Endodermal cell (in vitro differentiated cells): ENCODE measurements at places on chromosomes 2 and 18.

DNA sequence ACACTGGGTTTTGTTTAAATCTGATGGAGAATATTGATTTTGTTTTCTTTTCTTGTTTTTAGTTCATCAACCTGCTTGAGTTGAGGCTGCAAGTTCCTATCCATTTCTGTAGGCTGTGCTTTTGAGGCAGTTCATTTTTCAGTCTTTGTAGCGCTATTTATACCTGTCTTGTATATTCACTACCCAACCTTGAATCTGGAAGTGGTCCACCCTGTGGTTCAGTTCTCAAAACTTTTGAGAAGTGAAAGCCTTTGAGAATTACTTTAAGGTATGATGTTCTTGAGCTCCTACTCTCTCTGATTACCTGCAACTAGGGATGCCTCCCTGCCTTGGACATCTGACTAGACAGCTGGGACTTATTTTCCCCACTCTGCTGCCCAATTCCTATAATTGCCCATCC lies 53.5 kb upstream of the KCNE4 start:
- DNase-seq = no peak

DNA sequence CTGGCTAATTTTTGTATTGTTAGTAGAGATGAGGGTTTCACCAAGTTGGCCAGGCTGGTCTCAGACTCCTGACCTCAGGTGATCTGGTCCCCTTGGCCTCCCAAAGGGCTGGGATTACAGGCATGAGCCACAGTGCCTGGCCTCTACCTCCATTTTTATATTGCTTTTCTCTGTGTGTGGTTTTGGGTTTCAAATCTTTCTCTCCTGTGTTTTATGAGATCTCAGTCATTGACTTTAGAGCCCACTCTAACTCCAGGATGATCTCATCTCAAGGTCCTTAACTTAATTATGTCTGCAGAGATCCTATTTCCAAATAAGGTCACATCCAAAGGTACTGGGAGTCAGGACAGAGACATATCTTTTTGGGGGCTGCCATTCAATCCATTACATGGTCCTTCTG lies 24.7 kb downstream of the ARL4C start:
- no peak for DNase-seq

DNA sequence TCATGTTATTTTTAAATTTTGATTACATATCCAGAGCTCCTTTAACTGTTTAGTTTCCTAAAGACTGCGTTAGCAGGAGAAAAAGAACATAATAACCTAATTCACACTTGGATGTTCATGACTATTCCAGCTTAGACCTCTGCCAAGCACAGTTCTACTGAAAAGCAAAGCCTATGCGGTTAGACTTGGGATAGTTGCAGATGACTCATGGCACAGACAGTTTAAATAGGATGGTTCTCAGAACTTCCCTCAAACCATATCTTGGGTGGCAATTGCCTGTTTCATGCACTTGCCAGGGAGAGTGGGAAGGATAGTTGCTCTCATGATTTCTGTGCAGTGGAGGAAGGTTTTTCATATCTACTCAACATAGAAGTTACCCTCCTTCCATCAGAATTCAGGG lies 149.7 kb upstream of the KLHL29 start:
- no peak for DNase-seq

- no peak for DNase-seq
Measured at GRCh38 chr2:65404988-65405697, 27.3 kb downstream of the SPRED2 start.

DNA sequence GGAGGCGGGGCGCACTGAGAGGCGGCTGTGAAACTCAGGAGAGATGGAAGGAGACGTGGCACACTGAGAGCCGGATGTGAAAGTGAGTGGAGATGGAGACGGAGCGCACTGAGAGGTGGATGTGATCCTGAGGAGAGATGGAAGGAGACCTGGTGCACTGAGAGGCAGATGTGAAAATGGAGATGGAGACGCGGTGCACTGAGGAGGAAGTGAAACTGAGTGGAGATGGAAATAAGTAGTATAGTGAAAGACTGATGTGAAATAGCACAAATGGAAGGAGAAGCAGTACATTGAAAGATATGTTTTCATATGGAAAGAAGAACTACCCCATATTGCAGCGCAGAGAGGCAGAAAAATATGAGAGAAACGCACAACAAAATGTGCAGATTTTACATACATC lies 281.6 kb upstream of the RGPD4 start:
- no peak for DNase-seq

GRCh38 chr2:23529659-23530058 lies 144.7 kb downstream of the KLHL29 start:
- DNase-seq = no peak

GRCh38 chr2:8544786-8545694 lies 136.8 kb upstream of the ID2 start:
- peak; percentile 72 for DNase-seq

DNA sequence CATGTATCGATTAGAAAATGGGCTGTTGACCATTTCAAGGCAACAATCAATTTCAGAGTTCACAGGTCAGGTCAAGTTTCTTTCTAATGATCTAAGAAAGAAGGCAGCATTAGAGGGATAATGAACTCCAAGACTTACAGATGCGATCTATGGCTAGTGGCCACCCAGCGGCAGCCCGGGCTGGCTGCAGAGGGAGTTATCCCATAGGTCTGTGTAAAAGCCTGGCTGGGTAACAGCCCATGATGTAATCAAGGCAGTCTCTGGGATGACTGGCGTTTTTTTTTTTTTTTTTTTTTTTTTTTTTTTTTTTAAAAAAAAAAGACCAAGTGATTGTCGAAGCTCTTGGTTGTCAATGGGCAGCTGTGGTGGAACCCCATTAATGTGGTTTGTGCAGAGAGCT lies 171.1 kb upstream of the SKOR2 start:
- peak; percentile 80 for DNase-seq

DNA sequence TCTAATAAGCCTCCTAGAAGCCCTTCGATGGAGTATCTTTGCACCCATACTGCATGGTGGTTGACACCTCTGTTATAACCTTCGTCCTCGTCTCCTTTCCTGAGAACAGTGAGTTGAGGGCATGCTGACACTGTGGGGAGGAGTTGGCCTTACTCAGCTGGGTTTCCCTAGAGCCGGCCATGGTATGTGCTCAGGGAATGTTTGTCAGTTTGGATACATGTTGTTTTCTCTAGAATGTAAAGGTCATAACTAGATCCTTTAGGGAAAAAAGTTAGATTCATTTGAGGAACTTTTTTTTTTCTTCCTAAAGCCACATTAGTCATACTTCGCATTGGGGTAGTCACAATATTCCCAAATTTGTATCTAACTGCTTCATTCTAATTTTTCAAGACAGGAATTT lies 106.0 kb upstream of the FOSL2 start:
- no peak for DNase-seq
